Frontal cortex (tissue), 4 donors: ENCODE measurements at places on chromosomes 5 and 9.

- no peak for DNase-seq
These were observed 22.1 kb downstream of the CEMIP2 start for GRCh38 chr9:71746023-71746757.

DNA sequence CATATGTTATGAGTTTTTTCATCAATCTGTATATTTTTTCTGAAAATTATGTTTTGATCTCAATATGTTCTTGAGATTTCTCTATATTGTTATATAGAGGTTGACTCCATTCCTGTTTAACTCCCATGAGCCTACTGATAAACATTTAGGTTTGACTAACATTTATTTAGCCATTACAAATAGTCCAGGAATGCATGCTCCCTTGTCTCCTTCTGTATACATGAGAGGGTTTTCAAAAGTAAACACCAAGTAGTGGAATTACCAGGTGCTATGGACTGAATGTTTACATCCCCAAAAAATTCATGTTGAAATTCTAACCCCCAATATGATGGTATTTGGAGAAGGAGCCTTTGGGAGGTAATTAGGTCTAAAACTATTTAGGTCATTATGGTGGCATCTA is 3.5 kb upstream of the OR5C1 start:
- no peak for DNase-seq

- DNase-seq: no peak
These were observed 5.4 kb downstream of the CFAP90 start for GRCh38 chr5:7845557-7845956.

DNA sequence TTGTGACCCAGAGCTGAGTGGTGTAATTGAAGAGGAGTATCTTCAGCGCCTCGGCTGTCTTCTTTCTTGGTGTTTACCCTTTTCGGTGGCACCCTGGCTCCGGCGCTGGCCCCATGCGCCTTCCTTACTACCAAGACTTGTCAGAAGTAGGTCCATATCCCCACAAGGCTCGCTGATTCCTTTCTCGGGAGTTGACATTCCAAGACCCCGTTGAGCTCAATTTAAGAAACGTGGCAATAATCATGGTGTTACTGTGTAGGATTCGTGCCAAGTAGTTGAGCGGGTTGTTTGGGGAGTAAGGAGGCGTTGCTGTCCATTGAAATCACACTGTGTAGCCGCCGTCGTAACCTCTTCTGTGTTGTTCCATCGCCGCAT is 795 bp downstream of the NDUFAF2 start:
- peak; percentile 11 for DNase-seq

- no peak for DNase-seq
These were observed 4.9 kb downstream of the NR4A3 start for GRCh38 chr9:99826579-99826978.

DNA sequence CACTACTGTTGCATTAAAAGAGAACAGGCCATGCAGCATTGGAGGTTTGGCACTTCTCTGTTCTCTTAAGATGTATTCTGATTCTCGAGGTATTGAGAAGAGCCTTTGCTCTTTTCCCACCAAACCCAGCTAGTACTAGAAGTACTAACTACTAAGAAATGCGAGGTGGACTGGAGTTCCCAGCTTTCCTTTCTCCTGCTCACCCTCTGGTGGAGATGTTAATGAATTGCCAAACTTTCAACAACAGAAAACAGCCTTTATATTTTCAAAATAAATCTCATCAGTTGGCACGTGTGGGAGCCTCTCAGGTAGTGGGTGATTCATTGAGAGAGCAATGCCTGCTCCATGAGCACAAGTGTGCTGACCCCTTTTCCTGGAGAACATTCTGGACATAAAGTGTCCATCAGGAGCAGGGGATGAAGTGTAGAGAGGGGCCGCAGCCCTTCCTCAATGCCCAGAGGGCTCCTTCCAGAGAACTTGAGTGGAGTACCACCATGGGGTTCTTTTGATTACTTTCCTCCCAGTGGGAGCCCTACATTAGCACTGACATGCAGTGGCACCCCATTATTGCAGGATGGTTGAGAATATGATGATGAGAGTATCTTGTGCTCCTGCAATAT is 45.7 kb downstream of the TMEM174 start:
- DNase-seq: no peak

DNA sequence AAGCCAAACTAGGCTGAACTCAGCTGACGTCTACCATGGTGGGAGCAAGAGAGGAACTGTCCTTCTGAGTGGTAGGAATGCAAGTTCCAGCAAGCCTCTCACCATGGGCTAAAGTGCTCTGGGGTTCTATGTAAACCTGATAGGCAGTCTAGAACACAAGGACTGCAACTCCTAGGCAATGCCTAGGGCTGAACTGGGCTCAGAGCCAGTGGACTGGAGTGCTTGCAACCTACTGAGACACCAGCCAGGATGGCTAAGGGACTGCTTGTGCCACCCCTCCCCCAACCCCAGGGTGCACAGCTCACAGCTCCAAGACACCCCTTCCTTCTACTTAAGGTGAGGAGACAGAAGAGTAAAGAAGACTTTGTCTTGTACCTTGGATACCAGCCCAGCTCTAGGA is 12.1 kb upstream of the RCL1 start:
- DNase-seq: no peak

- DNase-seq: no peak
These were observed 23.3 kb upstream of the CPLANE1 start for GRCh38 chr5:37272511-37272910.

- DNase-seq: no peak
These were observed 23.9 kb upstream of the SLC25A51 start for GRCh38 chr9:37927601-37928551.

DNA sequence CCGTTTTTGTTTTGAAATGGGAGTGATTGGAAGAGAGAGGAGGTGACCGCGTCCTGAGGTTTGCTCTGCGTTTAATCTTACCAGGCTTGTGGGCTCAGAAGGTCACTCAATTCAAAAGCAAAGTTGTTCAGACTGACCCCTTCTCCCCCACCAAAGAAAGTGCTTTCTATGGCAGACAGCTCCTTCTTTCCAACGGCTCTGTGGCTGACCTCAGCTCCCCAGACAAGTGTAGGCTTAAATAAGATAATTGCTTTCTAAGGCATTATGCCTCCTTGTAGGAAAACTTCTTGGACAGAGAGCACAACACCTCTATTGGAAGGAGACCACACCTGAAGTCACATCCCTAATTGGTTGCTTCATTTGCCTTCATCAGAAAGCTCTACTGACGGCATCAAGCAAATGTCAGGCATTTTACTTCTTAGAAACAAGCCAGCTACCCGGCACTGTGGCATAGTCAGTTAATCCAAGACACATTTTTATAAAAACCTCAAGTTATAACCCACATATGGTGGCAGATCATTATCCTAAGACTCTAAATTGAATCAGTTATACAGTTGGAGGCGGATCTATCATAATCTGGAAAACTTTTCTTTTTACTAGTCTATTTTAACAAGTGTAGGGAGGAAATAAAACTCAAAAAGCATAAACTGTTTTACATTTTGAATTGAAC is 94.9 kb downstream of the TMEM174 start:
- DNase-seq: no peak

DNA sequence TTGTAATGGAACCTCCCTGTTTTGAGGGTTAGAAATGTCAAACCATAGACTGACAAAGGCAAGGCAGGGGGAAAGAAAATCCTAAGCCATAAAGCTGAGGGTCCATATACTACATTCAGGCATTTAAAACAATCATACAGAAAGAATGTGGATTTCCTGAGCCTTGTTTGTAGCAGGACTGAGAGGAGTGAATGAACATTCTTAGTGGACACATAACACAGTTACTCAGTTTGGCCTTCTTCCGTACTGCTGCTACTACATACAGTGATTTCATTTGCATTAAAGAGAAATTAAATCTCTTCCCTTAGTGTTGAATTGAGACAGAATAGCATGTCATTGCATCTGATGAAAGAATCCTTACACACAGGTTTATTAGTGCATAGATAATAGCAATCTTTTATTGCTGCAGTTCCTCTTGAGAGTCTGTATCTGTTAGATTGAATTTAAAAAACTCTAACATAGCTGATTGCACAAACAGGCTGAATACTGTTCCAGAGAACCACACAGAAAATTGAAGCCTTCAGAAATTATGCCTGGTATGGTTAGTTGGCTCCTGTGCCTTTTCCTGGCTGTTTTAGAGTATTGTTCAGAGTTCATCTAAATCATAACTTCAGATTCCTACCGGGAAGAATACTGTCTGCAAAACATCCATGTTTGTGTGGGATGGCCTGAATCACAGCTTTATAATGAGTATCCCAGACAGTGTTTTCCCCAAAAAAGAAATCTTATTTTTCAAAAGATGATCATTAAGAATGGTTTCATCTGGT is 2.0 kb upstream of the MTX3 start:
- no peak for DNase-seq

DNA sequence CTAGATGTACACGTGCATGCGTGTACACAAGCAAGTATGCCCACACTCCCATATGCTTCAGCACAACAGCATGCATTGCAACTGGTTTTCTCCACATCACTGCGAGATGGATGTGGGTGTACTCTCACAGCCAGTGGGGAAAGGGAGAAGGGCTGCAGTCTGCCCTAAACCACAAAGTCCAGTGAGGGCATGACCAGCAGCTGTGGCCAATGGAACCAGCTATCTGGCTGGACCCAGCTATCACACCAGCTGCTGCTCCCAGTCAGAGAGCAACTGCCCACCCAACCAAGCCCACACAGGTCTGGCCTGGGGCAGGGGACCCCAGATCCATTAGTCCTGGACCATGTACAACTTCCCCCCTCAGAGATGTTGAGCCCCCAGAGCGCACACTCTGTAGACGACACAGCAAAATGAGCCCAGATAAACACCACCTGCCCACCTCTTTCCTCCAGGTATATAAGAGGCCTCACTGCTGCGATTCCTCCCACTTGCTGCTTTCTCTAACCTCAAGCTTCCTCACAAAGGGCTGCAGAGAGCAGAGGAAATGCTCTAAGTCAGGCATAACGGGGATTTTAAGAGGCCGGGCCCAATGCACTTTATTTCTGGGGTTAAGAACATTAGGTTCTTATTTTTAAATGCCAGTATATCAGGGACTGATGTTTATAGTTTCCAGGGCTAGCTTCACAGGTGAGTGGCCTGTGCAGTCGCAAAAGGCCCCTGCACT is 39.0 kb downstream of the SHB start:
- no peak for DNase-seq

DNA sequence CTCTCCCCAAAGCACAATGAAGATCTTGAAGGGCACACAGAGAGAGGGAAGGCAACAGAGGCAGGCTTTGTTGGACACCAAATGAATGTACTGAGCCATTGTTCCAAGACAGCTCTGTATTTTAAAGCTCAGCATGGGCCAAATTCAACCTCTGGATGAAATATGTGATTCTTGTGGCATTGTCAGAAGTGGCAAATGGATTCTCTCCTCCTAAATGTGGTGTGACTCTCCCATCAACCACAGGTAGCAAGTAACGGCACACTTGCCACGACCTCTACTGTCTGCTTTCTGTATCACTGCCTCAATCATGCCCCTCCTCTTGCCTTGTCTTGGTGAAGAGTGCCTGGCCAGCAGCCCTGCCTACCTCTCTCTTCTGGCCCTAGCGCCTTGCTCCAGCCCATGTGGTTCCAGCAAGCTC is 6.1 kb upstream of the MOB3B start:
- DNase-seq: no peak

GRCh38 chr9:38118862-38119438 is 49.9 kb upstream of the SHB start:
- DNase-seq: no peak

GRCh38 chr9:86732514-86733171 is 214.7 kb downstream of the GAS1 start:
- DNase-seq: no peak

DNA sequence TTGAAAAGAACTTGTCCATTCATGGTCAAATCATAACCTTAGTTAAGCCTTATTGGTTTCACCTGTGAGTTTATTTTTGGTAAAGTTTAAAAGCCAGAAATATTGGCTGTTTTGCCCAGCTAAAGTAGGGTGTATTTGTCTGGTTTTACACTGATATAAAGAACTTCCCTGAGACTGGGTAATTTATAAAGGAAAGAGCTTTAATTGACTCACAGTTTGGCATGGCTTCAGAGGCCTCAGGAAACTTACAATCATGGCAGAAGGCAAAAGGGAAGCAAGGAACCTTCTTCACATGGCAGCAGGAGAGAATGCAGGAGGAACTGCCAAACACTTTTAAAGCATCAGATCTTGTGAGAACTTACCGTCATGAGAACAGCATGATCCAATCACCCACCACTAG is 55.3 kb downstream of the JAKMIP2 start:
- DNase-seq: no peak

DNA sequence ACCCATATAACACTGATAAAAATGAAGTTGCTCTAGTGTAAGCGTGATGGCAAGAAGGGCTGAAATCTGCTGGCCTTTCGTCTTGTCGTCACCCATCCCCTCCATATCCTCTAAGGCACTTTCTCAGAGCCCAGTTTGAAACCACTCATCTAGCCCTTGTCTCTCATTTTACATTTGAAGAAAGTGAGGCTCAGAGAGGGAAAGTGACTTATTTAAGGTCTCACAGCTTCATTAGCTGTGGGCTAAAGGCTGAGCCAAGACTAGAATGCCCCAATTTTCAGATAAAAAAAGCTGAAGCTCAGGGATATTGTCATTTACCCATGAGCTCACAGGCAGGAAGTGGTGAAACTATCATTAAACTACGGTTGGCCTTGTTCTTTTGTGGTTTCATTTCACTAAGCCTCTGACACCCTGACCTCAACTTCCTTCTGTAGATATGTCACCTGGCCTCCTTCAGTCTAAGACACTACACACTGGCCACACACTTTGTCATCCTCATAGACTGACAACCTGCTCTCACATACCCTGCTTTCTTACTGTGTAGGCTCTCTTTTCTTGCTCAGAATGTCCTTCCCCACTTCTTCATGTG is 176.7 kb upstream of the DMAC1 start:
- DNase-seq: no peak

GRCh38 chr5:129853588-129853987 is 50.7 kb upstream of the CHSY3 start:
- DNase-seq: no peak

DNA sequence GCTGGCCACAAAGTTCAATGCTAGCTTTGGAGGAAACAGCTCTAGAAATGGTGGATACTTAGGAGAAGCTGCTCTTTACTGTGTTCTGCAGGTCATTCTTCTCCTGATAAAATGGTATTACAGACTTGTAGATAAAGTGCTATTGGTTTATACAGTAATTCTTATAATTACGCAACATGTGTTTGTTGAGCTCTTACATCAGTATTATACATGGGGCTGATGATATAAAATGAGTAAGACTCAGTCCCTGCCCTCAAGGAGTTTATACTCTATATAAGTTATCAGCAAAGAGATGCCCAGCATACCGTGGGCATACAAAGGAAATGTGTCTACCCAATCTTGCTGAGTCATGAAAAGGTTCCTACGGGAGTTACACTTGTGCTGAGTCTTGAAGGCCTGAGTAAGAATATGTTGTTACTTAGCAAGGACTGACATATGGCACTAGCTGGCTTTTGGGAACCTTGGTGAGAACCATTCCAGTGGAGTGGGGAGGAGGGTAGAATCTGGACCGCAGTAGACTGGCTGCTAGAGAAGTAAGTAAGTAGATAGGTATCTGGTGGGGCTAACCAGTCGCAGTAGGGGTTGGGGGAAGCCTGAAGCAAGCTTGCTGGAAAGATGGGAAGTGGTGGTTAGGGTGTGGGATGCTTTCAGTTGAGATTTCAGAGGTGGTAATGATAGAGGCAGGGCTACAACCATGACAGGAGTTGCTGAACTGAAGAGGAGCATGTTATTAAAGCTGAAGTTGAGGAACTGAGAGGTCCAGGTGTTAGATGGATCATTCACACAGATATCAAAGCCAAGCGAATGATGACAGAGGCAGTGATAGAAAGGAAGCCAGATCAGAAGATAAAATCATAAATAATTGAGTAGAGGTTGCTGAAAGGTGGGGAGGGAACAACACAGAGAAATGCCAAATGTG is 11.1 kb upstream of the TTC23L start:
- DNase-seq: no peak
